ENCODE measurements at places on chromosomes 12 and 14.

DNA sequence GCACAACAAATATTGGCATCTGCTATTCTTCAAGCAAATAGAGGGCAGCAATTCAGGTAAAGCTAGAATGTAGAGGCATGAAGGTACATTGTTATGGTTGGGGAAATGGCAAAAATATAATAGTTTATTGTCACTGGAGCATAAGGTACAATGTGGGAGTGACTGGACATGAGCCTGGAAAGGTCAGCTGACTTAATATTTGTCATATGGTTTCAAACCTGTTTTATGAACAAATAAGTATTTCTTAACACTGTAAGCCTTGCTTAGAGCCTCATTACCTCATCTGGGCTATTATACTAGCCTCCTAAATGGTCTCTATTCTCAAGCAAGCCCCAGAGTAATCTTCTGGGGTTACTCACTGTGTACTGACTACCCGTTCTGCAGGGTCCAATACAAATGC lies 33.7 kb downstream of the FAM177A1 start:
- DNase-seq = no peak

- DNase-seq = no peak
These were observed 149.2 kb downstream of the PTCSC3 start for GRCh38 chr14:36027354-36027753.

DNA sequence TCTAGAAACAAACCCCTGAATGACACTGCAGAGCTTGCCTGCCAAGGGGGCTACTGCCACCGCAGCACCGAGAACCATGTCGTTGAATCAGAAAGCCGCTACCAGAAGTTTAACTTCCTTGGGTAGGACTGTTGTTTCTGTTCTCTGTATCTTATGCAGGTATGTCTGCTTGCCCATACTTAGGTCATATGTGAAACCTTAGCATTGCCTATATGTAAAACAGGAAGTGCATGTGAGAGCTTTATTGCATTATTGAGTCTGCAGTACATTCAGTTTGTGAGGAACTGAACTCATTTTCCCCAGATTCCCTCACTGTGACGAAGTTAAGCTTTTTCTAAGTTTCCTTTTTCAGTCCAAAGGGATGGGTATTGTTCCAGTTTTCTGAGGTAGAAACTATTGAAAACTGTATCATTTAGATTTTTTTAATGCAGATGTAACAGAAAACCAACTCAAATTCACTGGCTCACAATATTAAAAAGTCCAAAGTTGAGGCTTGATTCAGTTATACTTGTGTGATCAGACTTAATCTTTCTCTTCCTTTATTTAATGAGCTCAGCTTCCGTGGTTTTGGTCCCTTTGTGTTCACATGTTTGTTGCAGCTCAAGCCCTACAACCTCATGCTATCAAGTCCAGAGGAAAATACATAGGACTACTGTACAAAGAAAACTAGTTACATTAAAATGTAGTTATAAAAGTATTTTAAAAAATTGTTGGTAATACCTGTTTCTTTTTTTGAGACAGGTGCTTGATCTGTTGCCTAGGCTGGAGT lies 6.9 kb downstream of the FBXO34 start:
- no peak for DNase-seq

DNA sequence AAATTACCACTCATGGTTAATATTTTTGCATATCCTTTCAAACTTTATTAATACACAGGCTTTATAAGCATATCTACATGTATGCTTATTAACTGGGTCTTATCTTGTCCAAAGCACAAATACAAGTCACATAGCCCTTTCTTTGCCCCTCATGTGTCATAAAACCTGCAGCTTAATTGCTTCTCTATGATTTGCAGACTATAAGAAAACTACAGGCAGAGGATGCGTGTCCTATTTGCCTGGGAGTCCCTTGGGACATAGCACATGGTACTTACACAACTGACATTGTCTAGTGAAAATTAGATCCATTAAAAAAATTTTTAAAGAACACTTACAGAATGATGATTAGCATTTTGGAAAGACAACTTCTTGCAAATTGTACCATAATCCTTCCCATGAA lies 190.5 kb upstream of the PLEKHA5 start:
- no peak for DNase-seq

DNA sequence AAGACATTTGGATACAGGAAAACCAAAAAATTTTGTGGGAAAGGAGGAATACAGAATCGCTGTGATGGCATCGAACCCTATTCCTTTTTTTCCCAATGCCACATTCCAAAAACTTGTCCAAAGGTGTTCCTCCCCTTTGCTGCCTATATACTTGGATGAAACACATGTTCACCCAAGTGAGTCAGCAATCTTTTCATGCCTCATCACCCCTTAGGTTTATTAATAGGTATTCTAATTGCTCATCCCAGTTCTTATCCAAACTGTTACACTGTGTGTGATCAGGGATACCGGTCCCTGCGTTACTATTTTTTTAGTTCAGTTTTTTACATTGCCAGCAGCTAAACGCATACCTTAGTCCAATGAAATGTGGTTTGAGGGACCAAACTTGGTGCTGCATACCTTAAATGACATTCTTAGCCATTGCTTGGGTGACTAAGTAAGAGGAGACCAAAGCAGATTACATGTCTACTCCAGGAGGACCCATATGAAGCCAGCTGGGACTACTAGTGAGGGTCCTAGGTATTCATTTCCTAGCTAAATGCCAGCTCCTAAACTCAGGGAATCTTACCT lies 20.6 kb upstream of the ST8SIA1 start:
- no peak for DNase-seq

DNA sequence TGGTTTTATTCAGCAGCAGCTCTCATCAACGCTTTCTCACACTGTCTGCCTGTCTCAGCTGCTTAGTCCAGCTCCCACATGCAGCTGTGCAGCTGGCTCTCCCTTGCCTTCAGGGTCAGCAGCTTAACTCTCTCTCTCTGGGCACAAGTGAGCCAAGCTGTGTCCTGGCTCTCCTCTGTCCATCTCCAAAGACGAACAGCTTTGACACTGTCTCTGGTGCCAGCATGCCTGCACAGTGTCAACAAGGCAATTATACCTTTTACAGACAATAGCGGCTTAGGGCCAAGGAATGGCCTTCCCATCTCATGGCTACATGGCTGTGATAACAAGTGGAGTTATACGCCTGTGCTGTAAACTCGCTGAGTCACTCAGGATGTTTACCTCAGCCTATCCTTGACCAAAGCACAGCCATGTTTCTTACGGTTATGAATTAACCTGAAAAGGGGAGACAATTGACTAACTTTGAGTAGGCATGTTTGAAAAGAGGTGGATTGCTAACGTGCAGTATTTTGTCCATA lies 38.4 kb upstream of the MANSC4 start:
- DNase-seq = no peak

DNA sequence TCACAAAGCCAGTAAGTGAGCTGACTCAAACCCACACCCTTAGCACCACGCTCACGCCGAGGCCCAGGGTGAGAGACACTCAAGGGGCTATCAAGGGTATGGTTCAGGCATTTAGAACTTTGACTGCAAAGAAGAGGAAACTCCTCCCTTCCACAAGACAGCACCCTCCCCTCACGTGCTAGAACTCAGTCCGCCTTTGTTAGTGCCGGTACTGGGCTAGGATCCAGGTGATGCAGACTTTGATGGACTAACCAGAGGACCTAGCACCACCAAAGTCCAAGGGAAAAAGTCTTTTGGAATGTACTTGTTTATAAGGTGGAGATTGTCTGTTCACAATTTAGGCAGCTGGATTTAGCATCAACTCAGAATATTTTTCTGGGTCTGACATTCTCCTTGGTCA lies 33.7 kb downstream of the VWF start:
- no peak for DNase-seq

DNA sequence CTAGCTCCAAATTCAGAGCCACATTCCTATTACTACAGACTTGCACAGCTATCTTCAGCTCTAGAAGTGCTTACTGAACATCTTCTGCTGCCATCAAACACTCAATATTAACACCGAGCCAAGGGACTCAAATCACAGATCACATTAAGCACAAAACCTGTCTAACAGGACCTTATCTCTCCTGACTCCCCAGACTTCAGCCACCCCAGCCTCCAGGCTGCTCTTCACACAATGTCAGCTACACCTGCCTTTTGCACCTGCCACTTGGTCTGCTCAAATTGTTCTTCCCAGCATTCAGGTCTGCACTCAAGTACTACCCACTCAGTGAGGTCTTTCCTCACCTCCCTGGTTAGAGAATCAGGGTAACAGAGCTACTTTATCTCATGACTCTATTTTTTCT lies 57.1 kb downstream of the GALC start:
- DNase-seq = no peak

DNA sequence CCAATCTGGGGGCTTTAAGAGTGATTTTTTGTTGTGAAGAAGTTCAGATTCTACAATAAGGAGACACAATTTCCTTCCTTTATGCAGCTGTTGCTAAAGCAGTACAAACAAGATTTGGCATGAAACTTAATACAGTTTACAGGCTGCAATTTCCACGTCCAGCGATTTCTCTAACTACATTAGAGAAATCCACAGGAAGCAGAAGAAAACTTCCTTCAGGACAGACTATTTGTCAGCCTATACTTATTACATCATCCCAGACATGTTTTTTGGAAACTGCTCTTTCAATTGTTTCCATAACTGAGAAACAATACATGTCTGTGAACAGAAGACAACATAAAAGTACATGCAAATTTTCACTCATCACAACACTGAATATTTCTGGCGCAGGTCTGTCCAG lies 204.3 kb downstream of the TTC7B start:
- no peak for DNase-seq

DNA sequence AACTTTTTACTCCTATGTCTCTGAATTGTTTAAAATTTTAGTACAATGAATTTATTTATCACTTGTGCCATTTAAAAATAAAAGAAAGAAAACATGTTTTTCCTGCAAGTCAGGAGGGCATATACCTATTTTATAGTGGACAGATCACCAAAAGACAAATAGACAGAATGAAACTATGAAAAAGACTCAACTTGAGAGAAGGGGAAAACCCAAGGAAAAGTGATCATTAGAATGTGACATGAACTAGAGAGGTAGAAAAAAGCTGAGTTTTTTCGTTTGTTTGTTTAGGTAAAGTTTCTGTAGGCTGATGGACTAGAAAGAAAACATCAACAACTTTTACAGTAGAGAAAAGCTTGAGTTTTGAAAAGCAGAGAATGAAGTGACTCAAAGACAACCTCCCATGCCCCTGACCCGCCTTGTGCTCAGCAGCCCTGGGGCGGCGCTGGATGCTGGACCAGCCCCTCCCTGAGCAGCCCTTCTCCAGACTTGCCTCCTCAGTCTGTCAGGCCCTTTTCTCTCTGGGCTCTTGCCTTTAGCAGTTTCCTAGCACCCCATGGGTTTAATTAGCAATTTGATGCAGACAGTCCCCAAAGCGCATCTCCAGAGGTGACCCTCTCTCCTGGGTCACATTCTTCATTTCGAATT lies 95.1 kb upstream of the ARID2 start:
- no peak for DNase-seq

GRCh38 chr12:123388177-123388950 lies 4.4 kb downstream of the KMT5A start:
- DNase-seq = peak; percentile 50

GRCh38 chr12:28963554-28963953 lies 185.5 kb upstream of the FAR2 start:
- no peak for DNase-seq

DNA sequence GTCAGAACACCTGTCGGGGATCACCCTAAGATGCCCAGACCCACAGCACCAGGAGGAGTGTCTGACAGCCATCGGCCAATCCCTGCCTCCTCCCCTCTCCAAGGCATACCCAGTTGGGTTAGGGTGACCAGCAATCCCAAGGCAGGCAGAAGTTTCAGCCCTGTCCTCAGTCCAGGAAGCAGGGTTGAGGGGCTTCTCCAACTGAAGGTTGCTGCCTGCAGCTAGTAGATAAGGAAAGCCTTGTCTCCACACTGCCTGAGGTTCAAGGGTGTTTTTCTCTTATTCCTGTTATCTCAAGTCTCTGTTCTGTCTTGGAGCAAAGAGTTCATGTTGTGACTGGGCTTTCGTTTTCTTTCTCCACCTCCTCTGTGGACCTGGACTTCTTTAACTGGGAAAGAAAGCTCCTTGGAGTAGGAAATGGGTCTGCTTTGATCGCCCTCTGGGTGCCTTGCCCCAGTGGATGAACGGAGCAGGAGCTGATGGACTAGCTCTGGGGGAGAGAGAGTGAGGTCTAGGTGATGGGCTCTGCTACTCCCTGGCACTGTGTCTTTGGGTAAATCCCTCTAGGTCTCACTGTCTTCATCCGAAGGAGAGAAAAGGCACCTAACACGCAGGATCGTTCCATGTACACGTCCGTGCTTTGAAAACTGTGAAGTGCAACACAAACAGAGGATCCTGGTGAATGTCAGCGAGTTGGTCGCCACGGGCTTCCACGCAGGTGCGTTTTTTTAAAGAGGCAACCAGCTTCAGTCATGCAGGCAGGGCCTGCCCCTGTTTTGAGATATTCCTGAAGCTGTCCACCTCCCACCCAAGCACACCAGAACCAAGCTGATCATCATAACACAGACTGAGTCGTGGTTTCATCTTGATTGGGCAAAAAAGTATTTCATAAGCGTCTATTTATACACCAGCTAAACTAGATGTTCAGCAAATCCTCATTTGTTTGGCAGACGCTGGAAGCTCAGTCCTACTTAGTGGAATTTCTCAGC lies 52.5 kb upstream of the FOXN3 start:
- no peak for DNase-seq

DNA sequence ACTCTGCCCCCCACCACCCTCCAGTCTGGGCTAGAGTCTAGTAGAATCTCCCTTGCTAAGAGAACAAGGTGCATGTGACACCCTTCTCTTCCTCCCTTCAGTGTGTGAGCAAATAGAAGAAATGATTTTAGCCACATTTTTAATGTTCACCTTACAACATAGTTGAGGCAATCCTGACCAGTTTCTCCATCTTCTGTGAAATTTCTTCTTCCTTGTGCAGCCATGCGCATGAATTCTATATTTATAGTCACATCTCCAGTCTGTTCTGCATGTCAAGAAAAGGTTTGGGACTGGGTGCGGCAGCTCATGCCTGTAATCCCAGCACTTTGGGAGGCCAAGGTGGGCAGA lies 9.5 kb upstream of the LTA4H start:
- no peak for DNase-seq

- no peak for DNase-seq
These were observed 34.7 kb downstream of the AKAP6 start for GRCh38 chr14:32363761-32364160.

- no peak for DNase-seq
These were observed 33.8 kb upstream of the PWP1 start for GRCh38 chr12:107651571-107652449.

- no peak for DNase-seq
These were observed 71.6 kb downstream of the SCAF11 start for GRCh38 chr12:45918818-45919217.

DNA sequence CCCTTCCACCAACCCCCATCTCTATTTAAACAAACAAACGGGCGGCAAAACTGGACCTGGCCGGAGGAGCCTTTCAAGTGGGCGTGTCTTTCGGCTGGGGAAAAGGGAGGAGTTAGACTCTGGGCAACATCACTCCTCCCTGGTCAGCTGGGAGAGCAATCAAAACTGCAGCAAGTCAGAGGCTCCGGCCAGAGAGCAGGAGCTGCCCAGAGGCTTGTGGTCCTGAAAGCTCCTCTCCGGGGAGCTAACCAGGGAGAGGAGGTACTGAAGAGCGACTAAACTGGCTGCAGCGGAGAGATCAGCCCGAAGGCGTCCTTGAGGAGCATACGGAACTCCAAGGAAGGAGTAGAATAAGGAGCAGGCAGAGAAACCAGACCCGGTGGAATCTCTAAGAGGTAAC lies at the start of gene NEUROD4:
NEUROD4 (plus strand) TSS at position 191 of the 400 bp plus-strand sequence. CDS start 6,466 bp downstream, outside the sequence.
- no peak for DNase-seq
